ENCODE measurements at places on chromosomes 6 and 20.

GRCh38 chr6:111417946-111418345 is 65.1 kb downstream of the REV3L start:
- DNase-seq = no peak

DNA sequence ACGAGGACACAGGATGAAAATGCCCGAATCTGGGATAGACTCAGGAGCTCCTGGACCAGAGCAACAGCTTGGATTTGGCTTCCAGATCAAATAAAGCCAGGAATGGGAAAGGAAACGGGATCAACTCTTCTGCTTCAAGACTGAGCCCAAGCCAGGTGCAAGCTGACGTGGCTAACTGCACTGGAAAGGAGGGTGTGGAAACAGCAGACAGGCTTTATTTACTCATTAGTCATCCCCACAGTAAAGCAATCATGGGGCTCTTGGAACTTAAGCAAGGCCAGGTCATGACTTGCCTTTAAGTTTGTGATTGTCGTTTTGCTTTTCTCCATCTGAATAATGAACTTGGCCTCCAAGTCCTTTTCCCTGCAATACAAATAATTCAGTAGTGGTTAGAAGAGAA is 45.2 kb downstream of the KIF16B start:
- DNase-seq = no peak

DNA sequence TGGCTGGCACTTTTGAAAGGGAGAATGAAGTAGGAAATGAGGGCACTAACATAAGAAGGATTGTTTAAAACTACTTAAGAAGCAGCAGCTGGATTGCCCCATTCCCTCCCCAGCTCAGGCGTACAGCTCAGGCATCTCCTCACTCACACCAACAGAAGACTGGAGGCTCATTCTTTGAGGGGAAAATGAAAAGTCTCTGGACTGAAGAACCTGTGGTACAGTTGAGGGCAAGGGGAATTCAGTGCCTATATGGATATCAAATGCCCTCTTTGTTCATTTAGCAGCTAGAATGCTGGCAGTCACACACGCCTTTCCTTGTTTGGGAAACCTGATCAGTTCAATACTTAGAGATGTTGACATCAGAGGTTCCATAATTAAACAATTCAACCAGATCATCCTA is 502.1 kb upstream of the SOX4 start:
- DNase-seq = no peak

- DNase-seq = no peak
These were observed 493.3 kb downstream of the ADGRB3 start for GRCh38 chr6:69128411-69128810.

DNA sequence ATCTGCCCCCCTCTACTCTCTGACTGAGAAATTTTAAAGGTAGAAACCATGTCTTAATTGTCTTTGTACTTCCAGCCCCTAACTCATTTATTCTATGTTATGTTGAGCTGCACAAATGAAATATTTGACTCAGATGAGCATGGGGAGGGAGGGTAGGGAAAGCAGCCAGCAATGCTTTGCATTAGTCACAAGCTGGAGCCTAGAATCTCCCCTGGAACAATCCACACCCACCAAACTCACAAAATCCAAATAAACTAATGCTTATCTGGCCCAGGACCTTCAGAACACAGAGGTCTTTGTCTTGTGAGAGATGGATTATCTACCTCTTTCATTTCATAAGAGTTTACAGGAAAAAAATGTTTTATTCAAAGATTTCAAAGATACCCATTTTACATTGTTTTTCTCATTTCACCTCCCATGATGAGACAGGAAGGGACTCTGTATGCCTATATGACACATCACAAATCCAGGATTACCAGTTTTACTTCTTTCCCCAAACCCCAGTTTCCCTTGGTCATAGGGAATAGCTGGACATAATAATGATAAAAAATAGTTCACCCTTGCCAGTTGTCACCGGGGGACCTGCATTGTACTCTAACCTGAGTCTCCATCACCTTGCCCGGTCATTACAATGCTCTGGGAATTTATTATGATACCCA is 466.9 kb downstream of the KIF16B start:
- DNase-seq = no peak

DNA sequence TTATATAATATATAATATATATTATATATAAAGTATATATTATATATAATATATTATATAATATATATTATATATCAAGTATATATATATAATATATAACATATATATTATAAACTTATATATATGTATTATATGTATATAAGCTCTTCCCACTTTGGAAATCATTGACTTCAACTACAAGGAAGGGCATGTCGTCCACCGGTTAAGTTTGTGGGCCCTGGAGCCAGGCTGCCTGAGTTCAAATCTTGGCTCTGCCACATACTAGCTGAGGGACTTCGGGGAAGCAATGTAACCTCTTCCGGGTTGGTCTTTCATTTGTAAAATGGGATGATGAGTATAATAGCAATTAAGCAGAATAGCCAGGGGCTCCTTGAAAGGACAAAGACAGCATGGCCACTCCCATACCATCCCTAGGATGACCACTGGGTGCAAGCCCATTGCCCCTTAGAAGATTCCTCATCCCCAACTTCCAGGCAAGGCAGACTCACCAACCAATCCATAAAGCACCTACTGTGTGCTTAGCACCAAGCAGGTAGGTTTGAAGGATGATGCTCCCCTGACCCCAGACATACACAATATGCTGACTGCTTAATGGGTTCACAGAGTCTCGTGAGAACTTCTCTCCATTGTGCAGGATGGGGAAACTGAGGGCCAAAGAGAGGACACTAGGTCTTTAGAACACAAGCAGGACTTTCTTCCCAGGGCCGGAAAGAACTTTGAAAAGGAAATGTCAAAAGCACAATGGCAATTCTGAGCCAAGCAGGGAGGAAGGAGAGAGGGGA is 163.2 kb downstream of the MRPL14 start:
- no peak for DNase-seq

- DNase-seq = no peak
These were observed 123.2 kb downstream of the ELOVL4 start for GRCh38 chr6:79824202-79824601.

DNA sequence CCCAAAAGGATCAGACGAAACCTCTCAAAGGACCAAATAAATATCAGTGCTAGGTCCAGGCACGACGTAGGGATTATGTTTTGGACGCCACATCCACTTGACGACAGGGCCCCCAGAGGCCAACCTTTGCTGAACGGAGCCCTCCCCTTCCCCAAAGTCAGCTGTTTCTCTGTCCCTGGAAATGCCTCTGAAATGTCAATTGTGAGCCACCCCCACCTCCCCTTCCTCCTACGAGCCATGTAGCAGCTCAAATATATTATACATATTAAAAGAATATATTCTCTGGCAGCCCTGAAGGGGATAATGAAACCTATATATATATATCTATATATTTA is 39.6 kb upstream of the BLCAP start:
- no peak for DNase-seq

Measured in CD4-positive, alpha-beta T cell treated with Interleukin-10 for 1 hour (primary cell).